SHP77 (cell line): ENCODE measurements at places on chromosomes 6 and 20.

GRCh38 chr20:60080401-60080800 is 122.2 kb downstream of the CDH26 start:
- no peak for DNase-seq

- no peak for DNase-seq
Observed at GRCh38 chr6:112432853-112433252, 85.7 kb downstream of the RFPL4B start.

DNA sequence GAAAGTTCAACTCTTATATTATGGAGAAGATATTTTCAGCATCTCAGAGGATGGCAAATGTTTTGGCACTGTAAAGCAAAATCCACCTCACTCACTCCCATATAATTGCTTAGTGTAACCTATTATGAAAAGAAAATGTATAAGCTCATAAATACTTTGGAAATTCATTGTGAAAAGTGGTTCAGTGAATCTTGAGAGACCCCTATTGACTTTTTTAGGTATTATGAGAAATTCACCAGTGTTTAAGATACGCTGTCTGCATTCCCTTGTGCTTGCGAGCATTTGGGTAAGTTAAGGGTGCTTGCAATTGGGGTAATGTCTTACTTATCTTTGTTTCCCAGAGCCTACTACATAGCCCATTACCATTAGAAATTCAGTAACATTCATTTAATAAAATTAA is 66.3 kb upstream of the BMP5 start:
- DNase-seq: no peak

DNA sequence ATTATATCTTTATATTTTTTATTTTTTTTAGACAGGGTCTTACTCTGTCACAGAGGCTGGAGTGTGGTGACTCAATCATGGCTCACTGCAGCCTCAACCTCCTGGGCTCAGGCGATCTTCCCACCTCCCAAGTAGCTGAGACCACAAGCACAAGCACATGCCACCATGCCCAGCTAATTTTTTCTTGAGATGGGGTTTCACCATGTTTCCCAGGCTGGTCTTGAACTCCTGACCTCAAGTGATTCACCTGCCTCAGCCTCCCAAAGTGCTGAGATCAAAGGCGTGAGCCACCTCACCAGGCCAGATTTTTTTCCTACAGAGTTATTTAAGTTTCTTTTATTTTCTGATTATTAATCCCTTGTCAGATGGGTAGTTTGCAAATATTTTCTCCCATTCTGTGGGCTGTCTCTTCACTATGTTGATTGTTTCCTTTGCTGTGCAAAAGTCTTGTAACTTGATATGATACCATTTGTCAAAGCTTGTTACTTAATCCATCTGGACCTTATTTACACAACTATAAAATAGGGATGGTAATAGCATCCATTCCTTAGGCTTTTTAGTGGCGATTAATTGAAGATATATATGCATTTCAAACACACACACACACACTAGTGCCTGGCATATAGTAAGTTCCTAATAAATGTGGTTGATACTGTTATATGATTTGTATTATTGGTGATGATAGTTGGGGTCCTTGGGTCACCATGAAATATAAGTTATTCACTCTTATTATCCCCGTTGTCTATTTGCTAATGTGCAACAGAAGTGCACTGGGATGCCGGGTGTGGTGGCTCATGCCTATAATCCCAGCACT is 187.1 kb downstream of the BCAS1 start:
- DNase-seq: no peak

DNA sequence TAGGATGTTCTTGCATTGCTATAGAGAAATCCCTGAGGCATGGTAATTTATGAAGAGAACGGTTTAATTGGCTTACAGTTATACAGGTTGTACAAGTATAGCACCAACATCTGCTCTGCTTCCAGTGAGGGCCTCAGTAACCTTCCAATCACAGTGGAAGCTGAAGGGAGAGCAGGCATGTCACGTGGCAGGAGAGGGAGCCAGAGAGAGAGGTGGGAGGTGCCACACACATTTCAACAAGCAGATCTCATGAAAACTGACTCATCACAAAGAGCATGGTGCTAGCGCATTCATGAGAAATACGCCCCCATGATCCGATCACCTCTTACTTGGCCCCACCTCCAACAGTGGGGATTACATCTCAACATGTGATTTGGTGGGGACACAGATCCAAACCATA is 871.2 kb downstream of the TFAP2A start:
- no peak for DNase-seq

GRCh38 chr6:154535851-154536250 is 25.4 kb upstream of the CNKSR3 start:
- DNase-seq: no peak

DNA sequence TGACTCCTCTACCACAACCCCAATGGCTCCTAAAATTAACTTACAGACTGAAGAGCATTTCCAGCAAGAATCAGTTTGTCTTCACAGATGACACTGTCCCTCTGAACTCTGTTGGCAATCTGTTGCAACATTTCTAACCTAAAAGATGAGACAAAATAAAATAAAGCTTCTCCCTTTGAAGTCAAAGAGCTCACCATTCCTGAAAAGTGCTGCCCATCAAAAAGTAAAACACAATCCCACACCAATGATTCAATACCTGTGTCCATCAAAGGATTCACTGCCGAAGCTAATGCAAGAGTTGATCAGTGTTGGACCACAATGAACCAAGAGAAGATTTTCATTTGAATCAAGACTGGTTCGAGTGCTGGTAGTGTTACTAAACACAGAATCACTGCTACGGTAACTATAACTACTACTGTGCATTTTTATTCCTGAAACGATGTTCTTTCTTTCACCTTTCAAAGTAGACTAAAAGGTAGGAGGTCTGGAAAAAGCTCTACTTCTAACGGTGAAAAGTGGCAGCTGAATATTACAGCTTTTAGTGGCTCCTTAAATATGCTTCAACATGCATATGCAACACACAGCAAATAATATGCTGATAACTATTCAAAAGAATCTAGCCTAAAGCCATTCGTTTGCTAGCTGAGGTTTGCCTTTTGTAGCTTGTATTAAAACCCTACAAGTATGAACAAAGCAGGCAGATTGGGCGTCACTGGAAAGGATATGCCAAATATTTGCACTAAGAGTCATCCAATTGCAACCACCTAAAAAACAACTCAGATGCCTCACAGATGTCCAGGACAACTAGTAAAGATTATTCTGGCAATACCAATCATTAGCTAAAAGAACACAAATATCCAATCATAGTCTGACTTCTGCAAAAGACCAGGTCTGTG is at the start of gene DST:
Gene DST, minus strand, starts transcription at position 524 of the 896 bp plus-strand sequence.
- DNase-seq: no peak

GRCh38 chr6:111674413-111674812 is 68.7 kb upstream of the TRAF3IP2 start:
- no peak for DNase-seq

- DNase-seq: no peak
Observed at GRCh38 chr6:136604928-136605510, 54.8 kb upstream of the MAP7 start.

DNA sequence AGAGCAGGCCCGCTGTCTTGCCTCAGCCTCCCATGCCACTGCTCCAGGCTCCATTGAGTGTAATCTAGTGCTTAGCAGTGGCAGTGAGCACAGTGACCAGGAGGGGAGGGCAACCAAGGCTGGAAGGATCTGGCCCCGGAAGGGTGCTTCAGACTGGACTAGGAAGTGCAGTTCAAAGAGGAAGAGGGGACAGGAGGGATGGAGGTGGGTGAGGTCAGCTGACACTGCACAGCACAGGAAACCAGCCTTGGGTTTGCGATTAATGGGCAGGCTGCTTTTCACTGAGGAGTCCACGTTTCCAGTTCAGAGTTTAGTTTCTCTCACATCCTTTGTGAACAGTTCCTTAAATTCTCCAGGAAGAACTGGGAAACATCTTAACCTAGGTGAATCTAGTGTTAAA is 46.9 kb downstream of the CDS2 start:
- no peak for DNase-seq

GRCh38 chr6:6686748-6687601 is 98.5 kb downstream of the LY86 start:
- peak; percentile 93 for DNase-seq

DNA sequence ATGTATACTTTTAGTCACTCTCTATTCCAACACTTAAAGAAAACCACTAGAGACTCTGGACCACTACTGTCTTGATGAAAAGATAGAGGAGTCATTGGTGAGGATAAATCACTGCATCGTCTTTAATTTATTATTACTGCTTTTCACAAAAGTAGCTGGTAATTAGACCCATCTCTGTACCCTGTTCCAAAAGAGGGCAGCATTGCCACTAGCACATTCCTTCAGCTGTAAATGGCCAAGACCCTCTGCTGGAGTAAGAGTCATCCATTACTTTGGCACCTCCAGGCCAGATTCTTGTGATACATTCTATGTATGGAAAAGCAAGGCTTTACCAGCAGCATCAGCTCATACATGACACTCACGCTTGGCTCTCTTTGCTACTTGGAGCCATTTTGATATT is 49.5 kb upstream of the PREP start:
- no peak for DNase-seq

- DNase-seq: no peak
Observed at GRCh38 chr6:169809386-169809785, 58.0 kb downstream of the ERMARD start.

DNA sequence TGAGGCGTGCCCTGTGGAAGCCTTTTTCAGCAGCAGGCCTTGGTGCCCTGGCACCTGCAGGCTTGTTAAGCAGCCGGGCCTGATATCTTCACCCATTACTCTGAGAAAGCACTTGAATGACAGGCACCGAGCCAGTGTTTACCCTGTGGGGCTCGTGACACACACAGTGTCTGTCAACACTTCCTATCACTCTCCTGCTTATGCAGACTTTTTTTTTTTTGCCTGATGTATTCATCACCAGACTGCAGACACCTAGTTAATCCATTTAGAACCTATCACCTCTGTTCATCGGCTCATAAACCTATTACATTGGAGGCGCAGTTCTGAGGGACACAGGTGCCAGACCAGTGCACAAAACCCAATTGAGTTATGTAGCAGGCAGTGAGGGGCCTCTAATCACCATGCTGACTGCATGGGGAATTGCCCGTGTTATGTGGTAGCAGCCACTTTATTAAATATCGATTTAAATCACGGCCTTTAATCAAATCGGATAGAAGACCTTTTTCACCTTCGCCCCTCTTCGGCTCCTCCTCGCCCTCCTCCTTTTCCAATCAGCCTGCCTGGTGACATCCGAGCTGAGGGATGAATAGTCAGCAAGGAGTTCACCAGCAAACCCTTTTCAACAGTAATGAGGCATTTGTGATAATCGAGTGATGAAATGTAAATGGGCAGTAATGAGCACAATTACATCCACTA is 962.9 kb upstream of the SLC35B3 start:
- peak; percentile 78 for DNase-seq

DNA sequence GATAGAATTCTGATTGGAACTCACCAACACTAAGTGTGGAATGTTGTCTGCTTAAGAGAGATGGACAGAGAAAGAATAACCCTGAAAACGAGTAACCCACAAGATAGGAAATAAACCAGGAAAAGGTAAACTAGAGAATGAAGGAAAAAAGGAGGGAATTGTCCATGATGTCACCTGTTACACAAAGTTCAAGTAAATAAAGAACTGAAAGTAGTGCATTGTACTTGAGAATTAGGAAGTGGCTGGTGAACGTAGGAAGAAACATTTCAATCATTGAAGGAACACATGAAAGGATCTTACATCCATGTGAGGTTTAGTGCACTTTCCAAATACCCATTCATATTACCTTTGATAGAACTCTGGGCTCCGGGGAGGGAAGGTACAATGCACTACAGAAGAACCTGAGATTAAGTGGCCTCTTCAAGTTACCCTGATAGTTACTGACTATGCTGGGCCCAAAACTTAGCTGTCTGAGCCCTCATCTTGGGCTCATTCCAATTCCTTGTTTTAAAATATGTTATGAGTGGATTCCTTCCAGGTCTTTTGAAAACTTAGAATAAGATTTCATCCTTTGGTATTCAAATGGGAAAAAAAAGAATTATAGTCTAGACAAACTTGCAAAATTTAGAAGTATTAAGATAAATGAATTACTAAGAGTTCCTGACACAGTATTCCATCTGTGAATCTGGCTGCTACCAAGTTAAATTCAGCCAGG is 1.1 kb upstream of the STX7 start:
- no peak for DNase-seq

- DNase-seq: no peak
Observed at GRCh38 chr20:62216636-62217566, 3.2 kb downstream of the HRH3 start.

DNA sequence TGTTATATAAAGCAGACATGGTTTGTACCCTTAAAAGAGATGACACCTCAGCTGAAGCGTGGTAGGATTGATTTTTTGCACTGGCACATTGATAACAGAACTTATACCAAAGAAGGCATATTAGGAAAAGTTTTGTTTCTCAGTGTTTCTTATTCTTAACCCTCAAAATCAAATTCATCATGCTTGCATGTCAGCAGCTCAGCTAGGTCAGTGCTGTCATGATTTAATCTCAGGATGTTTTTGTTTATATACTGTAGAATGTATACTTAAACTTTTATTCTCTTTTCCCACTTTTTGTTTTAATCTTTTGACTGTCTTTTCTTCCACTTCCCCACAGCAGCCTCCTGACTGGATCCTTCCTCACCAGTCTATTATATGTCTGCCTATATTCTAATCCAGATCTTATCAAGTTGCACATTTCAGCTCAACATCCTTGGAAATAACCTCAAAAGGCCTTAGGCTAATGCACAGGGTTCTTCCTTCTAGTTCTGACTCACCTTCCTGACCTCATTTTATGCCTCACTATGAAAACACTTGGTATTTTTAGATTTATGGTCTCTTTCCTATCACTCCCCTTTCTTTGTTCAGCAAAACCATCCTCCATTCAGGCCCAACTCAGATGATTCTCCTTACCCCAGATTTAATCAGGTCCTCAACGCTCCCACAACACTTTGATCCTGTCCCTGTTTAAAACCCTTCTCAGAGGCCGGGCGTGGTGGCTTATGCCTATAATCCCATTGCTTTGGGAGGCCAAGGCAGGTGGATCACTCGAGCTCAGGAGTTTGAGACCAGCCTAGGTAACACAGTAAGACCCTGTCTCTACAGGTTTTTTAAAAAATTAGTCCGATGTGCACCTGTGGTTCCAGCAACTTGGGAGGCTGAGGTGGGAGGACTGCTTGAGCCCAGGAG is 7.2 kb downstream of the HEBP2 start:
- DNase-seq: no peak

DNA sequence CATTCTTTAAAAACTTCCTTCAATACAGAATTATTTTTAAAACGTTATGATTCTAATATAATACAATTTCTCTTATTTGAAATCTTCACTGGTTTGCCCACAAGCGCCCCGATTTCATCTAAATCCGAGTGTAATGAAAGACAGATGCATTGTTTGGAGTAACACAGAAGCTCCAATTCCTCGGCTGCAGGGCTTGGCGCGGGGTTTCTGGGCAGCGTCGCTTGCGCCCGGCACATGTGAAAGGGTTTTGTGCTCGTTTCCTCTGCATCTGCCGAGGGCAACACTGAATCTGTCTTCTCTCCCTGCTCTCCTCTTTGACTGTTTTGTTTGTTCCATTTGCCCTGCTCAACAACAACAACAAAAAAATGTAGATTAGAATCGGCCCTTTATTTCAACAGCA is 248.6 kb upstream of the QKI start:
- no peak for DNase-seq

- no peak for DNase-seq
Observed at GRCh38 chr6:149414009-149414408, 13.9 kb downstream of the SUMO4 start.
